ENCODE measurements at places on chromosomes 6 and 20. TPM values are rescaled to one million over a fixed set of nuclear protein-coding genes. Genes with fewer than 3 reads are reported as not detected.
A peak's percentile ranks its signal among the peaks of the same experiment; 100 is the strongest.

DNA sequence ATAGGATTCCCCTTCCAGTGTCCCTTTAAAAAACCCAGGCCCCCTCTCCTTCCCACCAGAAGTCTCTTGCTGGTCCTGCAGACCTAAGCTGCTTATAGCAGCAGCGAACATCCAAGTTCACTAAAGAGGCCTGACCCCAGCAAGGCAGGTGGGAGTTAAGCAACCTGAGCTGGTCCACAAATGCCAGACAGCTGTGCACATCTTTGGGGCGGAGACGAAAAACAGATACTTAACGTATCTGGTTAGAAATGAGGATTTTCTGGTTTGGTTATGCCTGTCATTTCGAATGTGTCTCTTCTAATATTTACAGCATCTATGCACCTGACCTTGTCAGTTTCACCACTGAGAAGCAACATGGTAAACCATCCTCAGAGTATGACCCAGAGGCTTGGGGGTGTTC, 87.8 kb downstream of the SLC2A10 start:
- no peak for ATAC-seq

GRCh38 chr6:33329058-33329457, 11.5 kb upstream of the ZBTB22 start:
- no peak for ATAC-seq

GRCh38 chr6:16061818-16062217, 67.1 kb upstream of the MYLIP start:
- ATAC-seq = no peak

GRCh38 chr20:4809707-4810106, 88.0 kb downstream of the PRND start:
- ATAC-seq = no peak

- no peak for ATAC-seq
Measured at GRCh38 chr6:10756085-10756484, 8.5 kb downstream of the TMEM14B start.

DNA sequence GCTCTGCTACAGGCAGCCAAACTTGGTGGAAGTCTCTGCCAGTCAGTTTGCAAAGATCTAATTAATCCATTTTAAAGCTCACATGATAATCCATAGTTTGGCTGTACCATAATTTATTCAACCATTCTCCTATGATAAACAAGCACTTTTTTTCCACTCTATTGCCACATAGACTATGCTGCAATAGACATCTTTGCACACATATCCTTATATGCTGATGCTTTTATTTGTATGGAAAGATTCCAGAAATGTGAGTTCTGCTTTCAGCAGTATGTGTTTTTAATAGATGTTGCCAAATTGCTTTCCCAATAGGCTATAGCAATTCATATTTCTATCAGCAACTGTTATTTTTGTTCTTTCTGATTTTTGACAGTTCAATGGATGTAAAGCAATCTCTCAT, 628.0 kb downstream of the KIF16B start:
- no peak for ATAC-seq

DNA sequence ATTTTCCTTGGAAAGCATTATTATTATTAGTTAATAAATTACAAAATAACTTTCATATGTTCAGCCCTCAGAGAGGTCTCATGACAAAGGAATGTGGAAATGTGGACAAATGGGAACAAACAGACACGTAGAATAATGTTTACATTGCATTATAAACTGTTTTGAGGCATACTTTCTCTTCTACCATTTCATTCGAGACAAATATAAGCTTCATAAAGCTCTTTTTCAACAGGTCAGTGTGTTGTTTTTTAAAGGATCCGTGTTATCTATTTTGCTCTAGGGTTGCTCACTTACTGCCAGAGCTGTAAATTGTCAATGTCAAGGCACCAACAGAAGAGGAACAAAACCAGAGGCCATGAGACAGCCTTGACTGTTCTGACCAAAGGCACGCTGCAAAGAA, 256.8 kb downstream of the PHACTR1 start:
- no peak for ATAC-seq

- no peak for ATAC-seq
Measured at GRCh38 chr20:10856237-10857015, 182.6 kb upstream of the JAG1 start.

DNA sequence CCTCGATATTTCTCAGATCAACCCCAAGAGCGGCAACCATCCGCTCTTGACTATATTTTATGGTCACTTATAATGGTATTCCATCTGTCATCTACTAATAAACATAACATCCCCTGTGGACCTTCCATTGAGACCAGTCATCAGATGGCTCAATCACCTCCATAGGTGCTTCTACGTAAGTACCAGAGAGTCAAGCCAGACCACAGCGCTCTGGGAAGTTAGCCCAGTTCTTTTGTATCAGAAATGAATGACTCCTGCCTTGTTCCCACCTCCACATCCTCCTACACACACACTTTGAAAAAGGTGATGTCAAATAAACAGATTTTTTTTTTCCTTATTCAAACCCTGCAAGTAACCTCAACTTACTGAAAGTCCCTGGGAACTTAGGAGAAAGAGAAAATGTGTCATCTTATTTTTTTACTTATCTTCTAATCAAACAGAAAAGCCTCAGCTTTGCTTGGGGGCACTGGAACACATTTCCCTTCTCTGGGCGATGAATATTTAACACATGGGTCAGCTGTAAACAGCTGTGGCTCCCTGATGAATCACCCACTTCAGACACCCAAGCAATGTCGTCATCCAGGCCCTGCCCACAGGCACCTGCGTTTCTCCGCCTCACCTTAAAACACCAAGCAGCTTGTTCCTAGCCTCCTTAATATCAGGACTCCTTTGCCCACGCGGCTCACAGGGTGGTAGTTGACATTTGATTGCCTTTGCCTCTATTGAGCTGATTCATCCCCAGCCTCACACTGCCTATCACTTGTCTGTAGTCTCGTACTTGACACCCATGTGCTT, 121.4 kb upstream of the LY86 start:
- peak; percentile 72 for ATAC-seq

GRCh38 chr6:45423824-45424450, 46.2 kb upstream of the SUPT3H start:
- no peak for ATAC-seq

The SLC24A3 gene
- total RNA-seq = 0.13 TPM

The MMP24 gene
- 19.7 TPM for total RNA-seq

The FERMT1 gene
- total RNA-seq = 0.25 TPM

The SLC22A3 gene
- total RNA-seq = 0.13 TPM
